ENCODE measurements at places on chromosomes 2 and 18.

DNA sequence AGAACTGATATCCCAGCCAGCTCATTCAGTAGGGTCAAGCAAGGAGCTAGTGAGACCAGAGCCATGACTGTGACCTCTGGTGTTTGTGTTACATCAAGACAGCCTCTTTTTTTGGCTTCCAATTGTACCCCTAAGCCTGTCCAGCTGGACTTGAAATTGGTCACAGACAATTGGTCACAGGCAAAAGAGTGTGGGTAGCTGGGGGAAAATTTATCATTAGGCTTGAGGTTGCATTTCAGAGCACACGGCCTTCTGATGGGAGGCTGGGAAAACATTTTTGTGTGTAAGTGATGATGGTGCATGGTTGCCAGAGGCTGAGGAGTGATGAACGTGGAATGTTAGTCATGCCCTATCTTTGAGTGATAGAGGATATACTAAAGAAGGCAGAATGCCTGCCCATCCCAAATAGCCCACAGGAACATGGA lies 285.1 kb upstream of the SLC14A2 start:
- no peak for DNase-seq

DNA sequence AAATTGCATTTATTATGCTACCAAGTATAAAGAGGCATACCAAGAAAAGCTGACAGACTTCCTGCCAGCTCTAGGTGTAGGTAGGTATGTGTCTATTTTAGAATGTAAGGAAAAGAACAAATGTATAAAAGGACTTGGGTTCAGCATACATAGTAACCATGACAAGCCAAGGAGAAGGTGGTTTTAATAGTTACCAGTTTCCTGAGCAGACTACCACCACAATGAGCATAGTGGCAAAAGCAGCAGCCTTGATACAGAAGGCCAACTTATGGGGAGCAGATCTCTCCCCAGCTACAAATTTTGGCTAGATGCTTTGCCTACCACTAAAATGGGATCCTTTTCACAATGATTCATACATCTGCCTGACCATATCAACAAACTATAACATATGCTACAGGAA lies 34.5 kb downstream of the METTL8 start:
- DNase-seq, result no peak

GRCh38 chr2:58732999-58733398 lies 491.9 kb upstream of the FANCL start:
- DNase-seq, result no peak

DNA sequence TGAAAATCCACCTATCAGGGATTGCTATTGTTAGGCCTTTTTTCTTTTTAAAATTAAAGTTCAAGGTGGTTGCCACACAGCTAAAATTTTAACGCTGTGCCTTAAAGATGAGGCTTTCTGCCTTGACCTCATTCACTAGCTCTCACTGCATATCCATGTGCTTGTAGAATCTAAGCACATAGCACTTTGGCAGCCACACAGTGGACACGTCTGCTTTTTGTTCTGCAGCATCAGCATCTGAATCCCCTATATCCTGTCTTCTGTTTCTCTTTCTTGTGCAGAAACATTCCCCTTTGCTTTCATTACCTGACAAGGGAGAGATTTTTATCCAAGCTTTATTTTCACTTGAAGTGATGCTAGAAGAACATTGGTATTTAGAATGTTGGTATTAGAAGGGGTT lies 38.1 kb downstream of the RALB start:
- DNase-seq, result no peak

- DNase-seq, result no peak
Measured at GRCh38 chr2:105426626-105427292, 27.9 kb upstream of the FHL2 start.

All from SK-N-MC (cell line).